ENCODE measurements at places on chromosomes 6 and 20.

GRCh38 chr6:124977067-124977908 is 15.1 kb downstream of the RNF217 start:
- no peak for DNase-seq

DNA sequence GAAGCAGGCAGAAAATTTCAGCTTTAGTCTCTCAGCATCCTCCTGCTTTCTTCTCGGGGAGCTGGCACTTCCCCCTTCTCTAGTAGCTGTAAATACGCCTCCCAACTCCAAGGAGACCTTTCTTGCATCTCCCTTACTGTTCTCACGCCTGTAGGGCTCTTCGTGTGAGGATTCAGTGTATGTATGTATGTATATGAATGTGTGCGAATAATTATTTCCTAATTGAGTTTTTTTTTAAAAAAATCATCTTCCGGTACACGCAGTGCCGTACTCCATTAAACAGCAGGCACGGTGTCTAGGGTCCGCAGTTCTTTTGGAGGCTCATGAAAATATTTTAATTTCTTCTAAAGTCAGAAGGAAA is 85.4 kb downstream of the HFE start:
- DNase-seq, result peak; percentile 78

DNA sequence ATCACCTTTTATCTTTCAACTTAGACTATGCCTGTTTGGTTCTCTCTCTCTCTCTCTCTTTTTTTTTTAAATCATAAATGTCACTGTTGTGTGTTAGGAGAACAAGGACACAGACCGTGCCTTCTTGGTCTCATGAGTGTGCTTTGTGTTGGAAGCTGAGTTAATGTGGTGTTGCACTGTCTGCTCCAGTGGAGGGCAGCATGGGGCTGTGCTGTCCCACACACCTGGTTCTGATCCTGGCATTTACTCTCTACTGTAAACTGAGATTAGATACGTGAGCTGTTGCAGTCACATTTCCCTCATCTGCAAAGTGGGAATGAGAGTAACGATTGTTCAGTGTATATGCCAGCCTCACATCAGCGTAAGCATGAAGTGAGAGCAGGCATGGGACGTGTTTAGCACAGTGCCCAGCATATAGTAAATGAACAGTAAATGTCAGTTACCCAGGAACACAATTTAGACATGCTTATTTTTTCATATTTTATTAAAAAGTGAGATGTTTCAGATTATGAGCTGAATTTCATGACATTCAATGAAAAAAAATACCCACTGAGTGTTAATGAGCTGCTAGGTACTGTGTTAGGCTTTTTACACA is 161.1 kb downstream of the FARS2 start:
- DNase-seq, result peak; percentile 46

- DNase-seq, result no peak
Observed at GRCh38 chr20:31920275-31920855, 31.5 kb downstream of the PDRG1 start.

DNA sequence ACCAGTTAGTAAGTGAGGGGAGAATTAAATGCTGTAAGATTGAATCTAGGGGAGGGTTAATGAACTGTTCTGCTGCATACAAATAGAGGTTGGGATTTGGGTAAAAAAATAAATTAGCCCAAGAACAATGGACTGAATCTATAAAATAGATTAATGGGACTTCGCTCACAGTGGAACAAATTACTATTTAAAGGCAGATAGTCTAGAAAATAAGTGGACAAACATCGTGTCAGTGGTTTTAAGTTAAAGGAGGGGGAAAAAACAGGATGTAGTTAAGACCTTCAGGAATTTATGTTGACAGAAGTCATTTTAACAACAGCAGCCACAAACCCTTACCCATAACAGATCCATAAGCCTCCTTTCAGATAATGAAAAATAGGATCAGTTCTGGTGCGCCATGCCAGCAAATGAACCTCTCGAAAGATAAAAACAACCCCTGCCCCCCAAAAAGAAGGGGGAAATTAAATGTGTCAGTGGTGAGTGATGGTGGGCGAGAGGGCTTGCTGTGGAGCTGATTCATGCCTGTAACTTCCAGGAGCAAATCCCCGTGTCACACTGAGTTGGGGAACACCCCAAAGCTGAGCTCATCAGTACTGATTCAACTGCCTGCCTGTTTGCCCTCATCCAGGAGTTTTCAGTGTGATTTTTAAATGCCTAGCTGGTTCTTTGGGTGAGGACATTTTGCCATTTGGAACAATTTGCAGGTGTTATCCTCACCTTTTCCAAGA is 86.8 kb downstream of the PPP1R14C start:
- no peak for DNase-seq

GRCh38 chr20:39474879-39475278 is 512.7 kb downstream of the DHX35 start:
- DNase-seq, result no peak

GRCh38 chr6:40177598-40177997 is 243.3 kb upstream of the MOCS1 start:
- no peak for DNase-seq

- DNase-seq, result no peak
Observed at GRCh38 chr6:124775121-124775520, 187.1 kb upstream of the RNF217 start.

DNA sequence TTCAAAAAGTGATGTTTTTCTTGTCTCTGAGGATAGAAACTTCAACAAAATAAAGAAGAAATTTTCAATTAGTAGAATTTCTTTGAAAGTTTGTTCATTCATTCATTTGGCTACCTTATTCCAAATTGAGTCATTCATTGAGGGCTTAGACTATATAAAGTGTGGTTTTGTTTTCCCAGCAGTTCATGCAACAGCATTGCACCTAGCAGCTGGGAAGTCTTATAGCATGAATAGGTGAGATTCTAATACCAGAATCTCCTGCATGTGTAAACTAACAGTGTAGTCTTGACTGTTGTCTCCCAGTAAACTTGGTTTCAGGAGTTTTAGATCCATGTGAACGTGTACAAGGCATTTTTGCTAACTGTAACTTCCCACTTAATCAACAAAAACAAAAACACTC is 7.1 kb downstream of the ESR1 start:
- no peak for DNase-seq

DNA sequence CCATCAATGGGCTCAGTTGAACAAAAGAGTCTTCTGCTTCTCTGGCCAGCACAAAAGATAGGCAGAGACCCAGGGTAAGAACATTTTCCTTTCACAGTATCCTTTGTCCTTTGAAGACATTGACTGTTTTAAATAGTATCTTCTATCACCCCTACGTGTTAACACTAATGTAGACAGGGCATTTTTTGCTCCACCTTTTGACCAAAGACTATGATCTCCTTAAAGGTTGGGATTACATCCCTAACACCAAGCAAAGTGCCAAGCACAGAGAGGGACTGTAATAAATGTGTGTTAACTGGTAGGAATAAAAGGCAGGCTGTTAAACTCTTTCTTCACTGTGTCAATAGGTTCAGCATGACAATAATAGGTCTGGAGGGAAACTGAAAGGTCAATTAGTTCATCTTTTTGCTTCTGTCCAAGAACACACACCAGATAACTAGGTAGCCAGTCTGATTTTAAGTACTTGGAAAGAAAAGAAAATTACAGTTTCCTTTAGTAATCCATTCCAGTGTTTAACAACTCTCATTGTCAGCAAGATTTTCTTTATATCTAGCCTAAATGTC is 63.6 kb upstream of the NOX3 start:
- no peak for DNase-seq

DNA sequence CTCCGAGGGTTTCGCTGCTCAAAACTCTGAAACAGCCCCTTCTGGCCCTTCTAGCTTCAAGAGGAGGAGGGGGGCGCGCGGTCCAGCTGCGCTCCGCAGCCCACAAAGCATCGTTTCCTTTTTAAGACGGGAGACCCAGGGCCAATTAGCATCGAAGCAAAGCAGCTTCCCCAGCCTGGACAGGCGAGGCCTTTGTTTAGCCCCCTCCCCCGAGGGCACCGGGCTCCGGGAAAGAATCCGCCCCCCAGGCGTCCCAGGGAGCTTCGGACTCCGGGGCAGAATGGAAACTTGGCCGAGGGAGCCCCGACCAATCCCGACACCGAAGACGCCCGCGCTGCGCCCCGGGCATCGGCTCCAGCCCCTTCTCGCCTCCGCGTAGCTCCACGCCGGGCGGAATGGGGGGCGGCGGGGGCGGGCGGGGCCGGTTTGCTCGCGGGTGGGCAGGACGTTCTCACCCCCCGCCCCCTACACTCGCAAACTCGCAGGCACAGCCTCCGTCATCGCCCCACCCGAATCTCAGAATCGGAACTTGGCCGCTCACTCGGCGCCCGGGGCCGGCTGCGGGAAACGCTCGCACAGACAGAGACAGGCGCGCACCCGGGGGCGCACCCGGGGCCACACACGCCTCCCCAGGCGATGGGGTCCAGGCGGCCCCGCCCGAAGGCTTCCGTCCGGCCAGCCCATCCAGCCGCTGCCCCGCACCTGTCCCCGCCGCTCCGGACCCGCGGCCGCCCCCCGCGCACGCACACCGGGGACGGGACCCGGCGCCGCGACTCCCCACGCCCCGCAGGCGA is 628 bp downstream of the NKAIN4 start:
- DNase-seq, result no peak

DNA sequence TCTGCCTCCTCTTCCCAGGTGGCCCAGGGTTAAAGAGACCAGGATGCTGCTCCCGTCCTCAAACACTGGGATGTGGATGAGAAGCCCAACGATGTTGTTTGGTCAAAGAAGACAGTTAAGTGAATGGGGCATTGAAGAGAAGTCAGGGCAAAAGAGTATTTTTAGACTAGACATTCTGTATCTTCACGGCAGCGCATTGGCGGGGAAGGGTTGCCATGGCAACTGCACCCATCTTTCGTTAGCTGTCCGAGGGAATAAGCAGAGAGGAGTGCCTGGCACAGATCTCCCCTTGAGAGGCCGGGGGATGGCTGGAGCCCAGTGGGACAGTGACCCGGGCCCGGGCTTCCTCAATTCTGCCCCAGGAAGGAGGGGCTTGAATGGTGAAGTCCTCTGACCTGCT is 56.4 kb upstream of the GPR31 start:
- DNase-seq, result no peak

GRCh38 chr6:136420853-136421252 is 129.4 kb downstream of the MAP7 start:
- DNase-seq, result no peak

DNA sequence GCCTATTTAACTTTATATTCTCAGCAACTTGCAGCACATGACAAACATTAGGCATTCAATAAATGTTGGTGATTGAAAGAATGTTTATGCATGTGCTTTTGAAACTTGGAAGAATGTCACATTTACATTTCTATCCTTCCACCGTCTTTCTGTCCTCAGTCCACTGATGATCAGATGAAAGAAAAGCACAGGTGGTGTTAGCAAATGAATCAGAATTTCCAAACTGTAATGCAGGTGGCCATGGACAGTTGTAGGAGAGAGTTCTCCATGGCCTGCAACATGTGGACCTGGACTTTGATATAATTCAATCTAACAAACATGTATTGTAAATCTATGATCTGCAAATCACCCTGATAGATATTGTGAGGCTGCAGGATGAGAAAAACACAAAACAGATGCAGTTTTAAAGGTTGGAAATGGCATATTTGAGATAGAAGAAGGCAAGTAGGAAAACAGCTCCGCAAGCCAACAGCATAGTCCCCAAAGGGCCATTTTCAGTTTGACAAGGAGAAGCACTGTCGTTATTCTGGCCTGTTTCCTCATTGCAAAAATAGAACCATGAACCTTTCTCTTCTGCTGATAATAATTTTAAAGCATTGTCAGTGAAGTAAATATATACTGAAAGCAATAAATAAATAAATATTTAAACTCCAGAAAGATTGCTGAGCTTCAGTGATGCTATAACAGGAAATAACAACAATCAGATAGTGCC is 119.4 kb downstream of the AIG1 start:
- no peak for DNase-seq

- no peak for DNase-seq
Observed at GRCh38 chr6:166553563-166554271, 32.8 kb downstream of the RAMACL start.

- DNase-seq, result no peak
Observed at GRCh38 chr20:25173886-25174308, 21.6 kb upstream of the ENTPD6 start.

- DNase-seq, result peak; percentile 54
Observed at GRCh38 chr6:193773-194310, 98.4 kb upstream of the DUSP22 start.

DNA sequence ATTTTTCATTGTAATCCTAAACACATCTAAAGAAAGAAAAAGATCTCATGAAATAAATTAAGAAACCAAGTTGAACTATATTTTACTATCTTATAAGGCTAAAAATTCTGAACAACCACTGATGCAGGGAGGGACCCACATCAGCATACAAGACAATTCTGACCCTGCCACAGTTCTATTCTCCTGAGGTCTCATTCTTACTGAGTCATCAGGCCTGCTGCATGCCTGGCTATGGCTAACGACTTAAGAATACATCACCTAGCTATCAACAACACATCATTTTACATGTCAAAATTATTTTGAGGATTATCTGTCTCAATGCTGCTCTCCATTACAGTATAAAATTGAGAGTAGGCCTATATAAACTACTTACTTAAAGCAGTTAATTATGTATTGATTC is 52.9 kb downstream of the FBXL4 start:
- DNase-seq, result no peak

DNA sequence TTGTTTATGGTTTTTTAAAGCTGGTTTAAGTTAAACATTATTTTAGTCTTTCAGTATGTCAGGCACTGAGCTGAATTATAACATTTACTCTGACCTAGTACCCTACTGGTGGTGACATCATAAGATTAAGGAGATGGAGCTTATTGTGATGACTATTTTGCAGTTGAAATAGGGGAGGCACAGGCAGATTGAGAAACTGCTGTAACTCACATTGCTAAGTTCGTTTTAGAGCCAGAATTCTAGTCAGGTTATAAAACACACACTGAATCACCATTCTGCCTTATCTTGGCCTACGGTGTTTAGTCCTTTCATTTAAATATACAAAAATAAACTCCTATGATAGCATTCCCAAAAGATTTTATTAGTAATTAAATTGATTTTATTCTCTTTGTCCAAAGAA is 584.1 kb downstream of the TFAP2A start:
- DNase-seq, result no peak

DNA sequence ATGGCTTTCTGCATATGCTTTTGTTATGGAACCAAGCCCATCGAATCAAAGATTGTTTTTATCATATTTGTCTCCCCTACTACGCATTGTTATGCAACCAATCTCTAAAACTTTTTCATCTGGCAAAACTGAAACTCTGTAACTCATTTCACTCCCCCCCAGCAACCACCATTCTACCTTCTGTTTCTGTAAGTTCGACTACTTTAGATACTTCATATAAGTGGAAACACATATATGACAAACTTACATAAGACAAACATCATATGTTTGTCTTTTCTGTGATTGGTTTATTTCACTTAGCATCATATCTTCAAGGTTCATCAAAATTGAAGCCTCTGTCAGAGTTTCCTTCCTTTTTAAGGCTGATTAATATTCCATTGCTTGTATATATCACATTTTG is 34.8 kb downstream of the CEP57L1 start:
- DNase-seq, result peak; percentile 10

- DNase-seq, result no peak
Observed at GRCh38 chr6:111322145-111322544, 160.9 kb downstream of the REV3L start.
